ENCODE measurements at places on chromosomes 12 and 14.

- no peak for DNase-seq
These were observed 89.5 kb upstream of the TMPO start for GRCh38 chr12:98425859-98426258.

GRCh38 chr14:51576117-51576430 lies 75.6 kb upstream of the FRMD6 start:
- DNase-seq, result no peak

DNA sequence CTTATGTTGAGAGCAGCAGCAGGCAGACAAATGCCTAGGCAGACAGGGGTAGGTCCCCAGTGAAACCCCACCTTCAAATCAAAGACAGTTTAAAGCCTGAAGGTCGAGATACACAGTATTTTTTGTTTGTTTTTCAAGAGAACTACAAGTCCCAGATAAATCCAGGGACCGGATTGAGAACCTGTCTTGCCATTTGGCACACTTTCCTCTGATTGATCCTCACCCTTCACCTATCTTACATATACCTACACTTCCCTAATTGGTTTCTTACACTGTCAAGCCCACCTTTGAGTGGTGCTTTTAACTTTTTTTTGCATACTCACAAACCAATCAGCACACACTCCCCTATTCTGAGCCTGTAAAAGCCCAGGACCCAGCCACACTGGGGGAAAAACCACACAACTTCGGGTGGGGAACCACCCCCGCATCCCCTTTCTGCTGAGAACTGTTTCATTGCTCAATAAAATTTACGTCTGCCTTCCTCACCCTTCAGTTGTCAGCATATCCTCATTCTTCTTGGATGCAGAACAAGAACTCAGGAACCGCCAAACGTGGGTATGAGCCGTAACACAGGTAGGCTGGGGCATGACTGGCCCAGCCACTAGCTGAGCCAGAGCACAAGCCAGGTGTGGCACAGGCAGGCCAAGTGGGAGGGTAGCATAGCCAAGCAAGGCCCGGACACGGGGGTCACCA lies 11.1 kb downstream of the DICER1 start:
- DNase-seq, result peak; percentile 72

GRCh38 chr14:79724934-79725717 lies 486.2 kb downstream of the DIO2 start:
- no peak for DNase-seq

- no peak for DNase-seq
These were observed 197.0 kb downstream of the ACSS3 start for GRCh38 chr12:81274637-81275529.

DNA sequence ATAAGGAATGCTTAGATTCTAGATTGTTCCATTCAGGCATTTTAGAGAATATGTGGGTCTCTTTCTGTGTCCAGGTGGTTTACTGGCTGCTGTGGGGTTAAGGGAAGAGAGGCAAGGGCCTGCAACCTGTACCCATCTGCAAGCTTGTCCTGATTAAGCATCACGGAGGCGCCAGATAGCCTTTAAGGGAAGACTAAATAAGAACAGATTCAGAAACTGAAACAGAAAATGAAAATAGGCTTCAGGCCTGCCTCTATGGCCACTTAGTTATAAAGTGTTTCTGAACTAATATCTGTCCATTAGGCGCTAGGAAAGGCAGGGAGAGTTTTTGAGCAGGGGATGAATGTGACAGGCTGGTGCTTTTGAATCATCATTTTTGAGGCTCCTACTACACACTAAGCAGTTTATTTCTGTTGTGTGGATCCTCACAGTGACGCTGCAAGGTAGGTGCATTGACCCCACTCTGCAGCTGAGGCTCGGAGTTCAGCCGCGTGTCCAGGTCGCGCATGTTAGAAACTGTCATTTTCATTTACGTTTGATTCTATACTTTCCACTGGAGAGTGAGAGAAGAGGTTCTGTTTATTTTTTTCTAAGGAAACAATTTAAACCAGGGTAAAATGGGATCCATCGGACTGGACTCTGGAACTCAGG lies 47.4 kb downstream of the SLC6A12 start:
- DNase-seq, result no peak

DNA sequence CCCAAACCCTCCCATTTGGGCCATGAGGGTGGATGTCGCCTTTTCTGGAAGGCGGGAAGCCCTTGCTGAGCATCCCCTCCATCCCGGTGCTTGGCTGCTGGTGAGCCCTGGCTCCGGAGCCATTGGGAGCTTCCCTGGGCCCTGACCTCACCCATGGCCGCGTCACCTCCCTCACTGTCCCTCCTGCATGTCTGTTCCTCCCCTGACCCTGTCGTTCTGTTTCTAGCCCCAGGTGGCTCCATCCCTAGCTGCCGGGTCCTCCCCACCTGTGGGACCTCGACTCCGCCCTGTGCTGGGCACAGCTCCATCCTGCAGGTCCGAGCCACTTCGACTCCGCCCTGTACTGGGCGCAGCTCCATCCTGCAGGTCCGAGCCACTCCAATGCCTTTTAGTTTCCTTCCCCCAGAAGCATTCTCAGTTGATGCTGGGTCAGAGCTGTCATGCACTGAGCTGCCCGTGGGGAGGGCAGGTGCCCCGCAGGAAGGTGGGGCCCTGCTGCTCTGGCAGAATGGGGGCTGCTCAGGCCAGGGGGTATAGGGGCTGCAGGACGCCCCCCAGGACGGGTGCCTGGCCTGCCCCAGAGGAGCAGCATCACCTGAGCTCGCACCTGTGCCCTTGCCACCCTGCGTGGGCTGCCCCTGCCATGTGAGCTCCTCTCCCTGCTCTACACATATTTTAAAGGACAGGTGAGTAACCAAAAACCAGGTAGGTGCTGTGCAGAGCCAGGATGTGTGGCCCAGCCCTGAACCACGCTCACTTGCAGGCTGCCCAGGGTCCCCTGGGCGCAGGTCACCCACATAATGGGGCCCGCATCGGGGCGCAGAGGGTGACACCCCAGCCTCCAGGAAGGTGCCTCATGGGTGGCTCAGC lies 19.0 kb downstream of the NOC4L start:
- DNase-seq, result peak; percentile 48

Data from mucosa of descending colon (tissue), 3 donors.